ENCODE measurements at places on chromosomes 2 and 18. TPM values are rescaled to one million over a fixed set of nuclear protein-coding genes. Genes with fewer than 3 reads are reported as not detected.

GRCh38 chr2:133888107-133888506 lies 319.8 kb upstream of the NCKAP5 start:
- no peaks in the 10 kb centered on the region for H3K36me3 ChIP-seq
- H3K4me3 ChIP-seq, result no peak overlapping the region
- H3K4me1 ChIP-seq, result no peaks in the 10 kb centered on the region
- no peak for DNase-seq

- H3K4me1 ChIP-seq, result no peaks in the 10 kb centered on the region
- no peak overlapping the region for H3K27ac ChIP-seq
Measured at GRCh38 chr2:211822686-211823335, 715.8 kb downstream of the ERBB4 start.

The STAM2 gene
- 12.6 TPM for polyA plus RNA-seq

DNA sequence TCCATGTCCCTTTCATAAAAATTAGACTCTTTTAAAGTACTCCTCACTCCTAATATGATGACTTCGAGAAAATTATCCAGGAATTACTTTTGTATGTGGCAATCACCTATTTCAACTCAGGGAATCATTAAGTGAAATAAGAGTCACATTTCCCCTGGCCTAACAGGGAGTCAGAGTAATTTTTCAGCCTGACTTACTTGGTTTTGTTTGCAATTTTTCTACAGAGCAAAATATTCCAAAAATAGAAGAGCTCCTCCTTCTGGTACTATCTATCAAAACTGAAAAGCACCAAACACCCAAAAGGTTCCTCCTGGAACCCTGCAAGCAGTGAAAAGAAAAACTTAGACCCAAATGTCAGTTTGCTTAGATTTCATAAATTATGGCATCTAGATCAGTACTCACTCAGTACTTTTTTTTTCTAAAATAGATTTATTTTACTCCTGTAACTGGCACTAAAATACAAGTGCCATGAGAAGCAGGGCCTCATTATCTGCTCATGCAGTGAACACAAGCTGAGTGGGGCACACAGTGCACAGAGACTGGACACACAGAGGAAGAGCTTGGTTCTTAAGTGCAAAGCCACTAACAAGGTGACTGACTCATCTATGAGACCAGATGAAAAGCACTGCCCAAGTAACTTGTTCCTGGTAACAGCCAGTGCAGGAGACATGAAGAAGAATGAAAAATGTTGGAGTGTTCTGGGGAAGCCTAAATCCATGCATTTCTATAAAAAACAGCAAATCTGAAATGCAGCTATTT lies 28.7 kb downstream of the ACAA2 start:
- H3K36me3 ChIP-seq, result peaks cover 51% of the 10 kb centered on the region
- no peaks in the 10 kb centered on the region for H3K4me1 ChIP-seq
- no peak overlapping the region for H3K27ac ChIP-seq
- no peaks in the 10 kb centered on the region for H3K27me3 ChIP-seq
- H3K4me3 ChIP-seq, result no peak overlapping the region

DNA sequence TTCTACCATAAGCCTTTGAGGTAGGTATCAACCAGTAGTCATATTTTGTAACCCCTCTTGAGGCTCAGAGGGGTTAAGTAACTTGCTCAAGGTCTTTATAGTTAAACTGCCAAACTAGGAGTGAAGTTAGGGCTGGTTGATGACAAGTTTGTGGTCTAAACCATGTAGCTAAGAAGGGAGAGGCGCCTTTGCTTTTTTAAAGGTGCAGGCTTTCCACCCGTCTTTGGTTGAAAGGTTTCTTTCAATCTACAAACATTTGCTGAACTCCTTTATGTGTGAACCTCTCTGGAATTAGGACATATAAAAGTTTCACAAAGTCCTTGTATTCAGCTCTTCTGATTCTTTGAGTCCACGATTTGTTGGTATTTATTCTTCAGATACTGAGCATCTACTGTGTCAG lies 2.4 kb upstream of the MTA3 start:
- H3K27ac ChIP-seq, result no peak overlapping the region
- no peaks in the 10 kb centered on the region for H3K27me3 ChIP-seq
- DNase-seq, result no peak
- H3K36me3 ChIP-seq, result no peaks in the 10 kb centered on the region
- no peak overlapping the region for H3K4me3 ChIP-seq

The SPIRE1 gene
- 1.7 TPM for polyA plus RNA-seq

GRCh38 chr2:15733867-15734673 lies 142.4 kb downstream of the DDX1 start:
- no peak for DNase-seq
- no peaks in the 10 kb centered on the region for H3K4me1 ChIP-seq
- H3K4me3 ChIP-seq, result no peak overlapping the region
- H3K27me3 ChIP-seq, result no peaks in the 10 kb centered on the region
- no peaks in the 10 kb centered on the region for H3K36me3 ChIP-seq
- H3K27ac ChIP-seq, result no peak overlapping the region

- H3K27ac ChIP-seq, result no peak overlapping the region
- no peak overlapping the region for H3K4me3 ChIP-seq
- H3K36me3 ChIP-seq, result no peaks in the 10 kb centered on the region
- peaks cover 4% of the 10 kb centered on the region for H3K27me3 ChIP-seq
- DNase-seq, result no peak
Measured at GRCh38 chr2:172833898-172834297, 98.3 kb downstream of the RAPGEF4 start.

The NDC80 gene
- polyA plus RNA-seq, result not detected
